ENCODE measurements at places on chromosomes 6 and 20.

DNA sequence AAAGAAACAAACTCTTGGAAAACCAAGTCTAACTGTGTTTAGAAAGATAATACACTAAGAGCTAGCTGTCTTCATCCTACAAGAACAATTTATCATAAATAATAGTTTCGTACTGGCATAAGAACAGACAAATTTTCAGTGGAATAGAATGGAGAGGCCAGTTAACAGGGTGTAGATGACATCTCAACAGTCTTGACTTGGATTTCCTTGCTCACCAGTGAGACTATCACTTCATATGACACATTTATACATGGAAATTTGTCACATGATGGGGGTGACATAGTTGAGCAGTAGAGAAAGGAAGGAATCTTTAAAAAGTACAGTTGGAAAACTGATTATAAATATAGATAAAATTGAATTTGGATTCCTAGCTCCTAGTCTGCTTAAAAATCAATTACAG, 35.6 kb downstream of the TNFAIP3 start:
- DNase-seq, result no peak

DNA sequence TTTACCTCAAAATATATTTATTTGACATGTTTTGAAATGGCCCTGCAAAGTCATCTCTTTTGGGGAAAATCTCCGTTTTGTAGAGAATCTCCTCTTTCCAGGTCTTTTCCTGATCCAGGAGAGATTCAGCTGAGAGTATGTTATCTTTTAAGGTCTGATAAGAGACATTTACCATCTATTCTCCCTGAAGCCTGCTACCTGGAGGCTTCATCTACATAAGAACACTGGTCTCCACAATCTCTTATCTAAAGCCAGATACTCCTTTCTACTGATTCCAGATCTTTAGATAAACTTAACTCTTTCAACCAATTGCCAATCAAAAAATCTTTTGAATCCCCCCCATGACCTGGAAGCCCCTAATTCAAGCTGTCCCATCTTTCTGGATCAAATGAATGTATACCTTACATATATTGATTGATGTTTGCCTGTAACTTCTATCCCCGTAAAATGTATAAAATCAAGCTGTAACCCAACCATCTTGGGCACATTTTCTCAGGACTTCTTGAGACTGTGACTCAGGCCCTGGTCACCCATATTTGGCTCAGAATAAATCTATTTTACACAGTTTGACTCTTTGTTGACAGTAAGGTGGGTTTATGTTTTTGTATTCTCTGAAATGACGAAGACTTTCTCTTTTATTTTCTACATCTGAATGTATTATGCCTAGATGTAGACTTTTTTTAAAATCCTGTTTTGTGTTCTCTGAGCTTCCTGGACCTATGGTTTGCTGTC, 95.5 kb downstream of the ECT2L start:
- DNase-seq, result no peak

- DNase-seq, result no peak
Observed at GRCh38 chr6:5446362-5447075, 185.2 kb downstream of the FARS2 start.

- no peak for DNase-seq
Observed at GRCh38 chr6:18477301-18477941, 90.3 kb downstream of the RNF144B start.

- no peak for DNase-seq
Observed at GRCh38 chr6:168581236-168581635, 140.3 kb downstream of the SMOC2 start.

- DNase-seq, result no peak
Observed at GRCh38 chr20:4781211-4781610, 59.5 kb downstream of the PRND start.

GRCh38 chr6:2916158-2916925, 13.2 kb upstream of the SERPINB9 start:
- DNase-seq, result no peak

- no peak for DNase-seq
Observed at GRCh38 chr6:126427713-126428112, 87.8 kb downstream of the CENPW start.

- DNase-seq, result no peak
Observed at GRCh38 chr6:110053395-110054240, 75.5 kb downstream of the GPR6 start.

- DNase-seq, result no peak
Observed at GRCh38 chr20:60206259-60206658, 248.0 kb downstream of the CDH26 start.

DNA sequence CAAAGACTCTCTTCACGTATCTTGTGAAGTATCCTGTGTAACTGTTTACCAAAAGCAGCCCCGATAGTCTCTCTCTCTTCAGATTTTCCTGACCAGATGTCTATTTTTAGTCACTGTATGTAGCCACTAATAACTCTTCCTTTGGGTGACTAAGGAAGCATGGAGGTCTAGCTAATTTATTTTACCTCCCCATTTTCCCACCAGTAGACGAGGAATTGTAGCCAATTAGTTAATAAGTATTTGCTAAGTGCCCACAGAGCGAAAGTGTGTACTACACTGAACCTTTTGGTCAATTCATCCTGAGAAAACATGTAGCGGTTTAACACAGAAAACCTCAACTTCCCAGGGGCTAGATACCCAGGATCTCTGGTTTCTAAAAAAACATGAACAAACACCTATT, 180.6 kb downstream of the TBX18 start:
- DNase-seq, result no peak

GRCh38 chr20:63531686-63532448, 5.3 kb downstream of the PTK6 start:
- DNase-seq, result no peak

GRCh38 chr6:134402372-134402984, 84.6 kb upstream of the SGK1 start:
- no peak for DNase-seq

GRCh38 chr20:35129647-35130069, 17.5 kb downstream of the EDEM2 start:
- no peak for DNase-seq

DNA sequence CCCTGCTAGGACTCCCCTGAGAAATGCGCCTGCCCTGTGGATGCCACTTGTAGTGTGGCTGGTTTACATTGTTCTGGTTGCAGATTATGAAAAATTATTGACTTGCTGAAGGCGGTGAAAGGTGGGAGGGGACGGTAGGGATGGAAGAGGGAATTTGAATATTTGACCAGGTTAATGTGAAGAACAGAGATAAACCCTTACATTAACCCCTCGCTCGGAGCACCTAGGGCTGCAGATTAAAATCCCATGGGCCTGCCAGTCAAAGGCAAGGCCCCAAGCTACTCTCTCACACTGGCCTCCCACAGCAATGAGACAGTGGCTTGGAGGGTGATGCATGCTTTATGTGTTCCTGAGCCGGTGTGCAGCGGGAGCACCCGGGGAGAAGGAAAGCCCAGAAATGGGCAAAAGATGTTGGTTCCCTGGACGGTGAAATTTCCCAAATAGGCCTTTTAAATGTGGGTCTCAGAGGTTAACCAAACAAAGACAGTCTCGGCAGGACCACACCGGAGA, 2.5 kb downstream of the FOXF2 start:
- no peak for DNase-seq
